ENCODE measurements at places on chromosomes 3 and 15.

DNA sequence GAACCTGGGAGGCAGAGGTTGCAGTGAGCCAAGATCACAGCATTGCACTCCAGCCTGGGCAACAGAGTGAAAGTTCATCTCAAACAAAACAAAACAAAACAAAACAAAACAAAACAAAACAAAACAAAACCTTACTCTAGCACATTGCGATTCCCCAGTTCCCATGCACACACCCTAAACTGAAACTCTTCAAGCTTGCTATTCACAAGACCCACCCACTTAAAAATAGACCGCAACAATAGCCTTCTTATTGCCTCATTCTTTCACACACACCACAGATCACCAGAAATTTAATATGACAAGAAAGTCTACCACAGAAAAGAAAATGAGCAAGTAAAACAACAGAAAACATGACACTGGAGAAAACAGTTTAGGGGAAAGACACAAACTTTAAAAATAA, 598.4 kb downstream of the FHIT start:
- no peak for DNase-seq

GRCh38 chr15:72117486-72118016, 399 bp downstream of the MYO9A start:
- DNase-seq, result peak; percentile 89

GRCh38 chr3:115563984-115564383, 59.3 kb upstream of the GAP43 start:
- DNase-seq, result no peak

GRCh38 chr15:98524838-98525660, 123.3 kb upstream of the IGF1R start:
- DNase-seq, result no peak

DNA sequence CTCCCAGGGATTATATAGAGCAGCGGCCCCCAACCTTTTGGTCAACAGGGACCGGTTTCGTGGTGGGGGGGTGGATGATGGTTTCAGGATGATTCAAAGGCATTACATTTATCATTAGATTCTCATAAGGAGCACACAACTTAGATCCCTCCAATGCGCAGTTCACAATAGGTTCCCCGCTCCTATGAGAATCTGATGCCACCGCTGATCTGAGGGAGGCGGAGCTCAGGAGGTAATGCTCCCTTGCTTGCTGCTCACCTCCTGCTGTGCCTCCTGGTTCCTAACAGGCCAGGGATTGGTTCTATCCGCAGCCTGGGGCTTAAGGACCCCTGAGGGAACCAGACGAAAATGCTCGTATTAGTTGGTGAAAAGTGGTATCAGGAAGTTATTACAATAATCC, 1.3 kb upstream of the HACD2 start:
- DNase-seq, result peak; percentile 91

- DNase-seq, result no peak
Measured at GRCh38 chr15:42508263-42508690, 12.8 kb downstream of the SNAP23 start.

GRCh38 chr3:161028555-161029153, 76.5 kb downstream of the B3GALNT1 start:
- peak; percentile 53 for DNase-seq

DNA sequence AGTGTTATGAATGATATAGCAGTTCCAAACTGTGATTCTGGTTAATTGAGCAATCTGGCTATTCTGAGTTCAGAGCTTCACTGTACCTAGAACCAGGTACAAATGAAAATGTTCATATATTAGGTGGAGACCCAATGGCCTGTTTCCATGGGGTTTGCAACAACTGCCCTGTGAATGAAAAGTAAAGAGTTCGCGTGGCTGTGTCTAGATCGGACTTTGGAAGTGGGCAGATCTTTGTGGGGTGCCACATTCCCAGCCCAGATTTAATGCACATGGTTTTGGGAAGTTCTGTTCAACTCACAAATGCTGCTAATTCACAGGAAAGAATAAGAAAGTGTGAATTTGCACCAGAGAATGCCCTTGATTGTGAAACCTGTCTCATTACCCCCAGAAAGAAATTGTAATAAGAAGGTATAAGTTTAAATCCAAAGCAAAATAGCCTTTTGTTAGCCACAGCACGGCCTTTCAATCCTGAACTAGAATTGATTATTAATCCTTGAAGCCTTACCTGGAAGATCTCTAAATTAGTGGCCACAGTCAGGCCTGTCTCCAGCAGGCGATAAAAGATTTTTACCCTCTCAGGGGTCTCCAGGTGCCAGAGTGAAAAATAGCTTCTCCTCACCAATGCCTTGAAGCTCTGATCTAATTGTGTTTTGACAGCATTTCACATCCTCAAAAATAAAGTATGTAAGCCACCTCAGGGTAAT, 22.6 kb downstream of the WHAMM start:
- DNase-seq, result no peak

- no peak for DNase-seq
Measured at GRCh38 chr3:125186261-125186787, 26.2 kb downstream of the SLC12A8 start.

DNA sequence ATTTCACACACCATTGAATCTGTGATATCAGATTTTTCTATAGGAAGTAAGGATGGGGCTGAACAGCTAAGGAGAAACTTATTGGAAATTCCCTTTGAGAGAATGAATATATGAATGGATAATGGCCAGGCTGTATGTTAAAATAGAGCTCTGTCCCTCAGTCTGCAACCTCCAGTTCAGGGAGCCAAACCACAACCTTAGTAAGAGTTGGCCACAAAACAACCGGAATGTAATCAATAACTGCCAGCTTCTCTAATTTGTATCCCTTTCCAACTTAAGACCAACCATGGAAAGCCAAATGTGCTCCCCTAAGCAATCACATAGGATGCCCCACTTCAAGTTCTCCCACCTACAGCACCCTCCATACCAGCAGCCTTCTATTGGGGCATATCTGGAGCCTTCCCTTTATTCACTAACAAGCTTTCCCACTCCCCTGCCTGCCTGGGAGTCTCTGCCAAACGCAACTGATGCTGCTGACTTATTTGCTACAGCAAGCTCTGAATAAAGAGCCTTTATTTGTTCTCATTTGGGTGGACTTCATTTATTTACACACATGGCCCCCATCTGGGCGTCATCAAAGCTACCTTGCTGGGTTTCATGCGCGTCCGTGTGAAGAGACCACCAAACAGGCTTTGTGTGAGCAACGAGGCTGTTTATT, 75.4 kb upstream of the LARS2 start:
- DNase-seq, result no peak

- DNase-seq, result no peak
Measured at GRCh38 chr3:193693774-193694173, 100.8 kb downstream of the OPA1 start.

DNA sequence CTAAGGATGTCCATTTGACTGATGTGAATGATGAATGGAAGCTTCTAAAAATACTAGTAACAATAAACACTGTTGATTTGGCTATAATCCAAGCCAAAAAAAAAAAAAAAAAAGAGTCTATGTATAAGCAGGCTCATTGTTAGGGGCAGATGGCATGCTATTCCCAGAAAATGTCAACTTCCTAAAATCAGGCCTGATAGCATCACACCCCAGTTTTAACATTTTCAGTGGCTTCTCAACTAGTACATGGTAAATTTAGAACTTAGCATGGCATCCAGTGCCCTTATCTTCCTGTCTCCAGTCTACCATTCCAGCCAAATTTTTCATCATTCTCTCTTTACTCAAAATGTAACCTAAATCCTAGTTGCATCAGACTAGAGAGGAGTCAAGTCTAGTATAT, 288.2 kb upstream of the ZNF385D start:
- no peak for DNase-seq

- DNase-seq, result no peak
Measured at GRCh38 chr3:24088782-24089181, 143.7 kb downstream of the NR1D2 start.

DNA sequence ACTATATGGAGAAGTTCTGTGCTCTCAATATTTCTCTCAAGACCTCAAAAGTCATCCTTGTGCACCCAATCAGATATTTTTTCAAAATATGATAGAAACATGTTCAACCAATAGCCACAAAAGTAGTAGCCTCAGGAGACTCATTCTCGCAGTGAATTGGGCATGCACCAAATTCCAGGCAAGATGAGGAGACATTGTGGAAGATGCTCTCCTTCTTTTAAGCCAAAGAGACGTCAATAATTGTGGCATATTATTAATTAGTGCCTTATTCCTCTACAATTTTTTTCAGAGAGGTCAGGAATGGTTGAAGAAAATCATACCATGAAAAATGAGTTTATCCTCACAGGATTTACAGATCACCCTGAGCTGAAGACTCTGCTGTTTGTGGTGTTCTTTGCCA, at the start of gene OR5K2:
TSS of gene OR5K2 (plus strand) at position 301 of the 400 bp plus-strand sequence. CDS start at position 301, 0 bp downstream.
- DNase-seq, result no peak

DNA sequence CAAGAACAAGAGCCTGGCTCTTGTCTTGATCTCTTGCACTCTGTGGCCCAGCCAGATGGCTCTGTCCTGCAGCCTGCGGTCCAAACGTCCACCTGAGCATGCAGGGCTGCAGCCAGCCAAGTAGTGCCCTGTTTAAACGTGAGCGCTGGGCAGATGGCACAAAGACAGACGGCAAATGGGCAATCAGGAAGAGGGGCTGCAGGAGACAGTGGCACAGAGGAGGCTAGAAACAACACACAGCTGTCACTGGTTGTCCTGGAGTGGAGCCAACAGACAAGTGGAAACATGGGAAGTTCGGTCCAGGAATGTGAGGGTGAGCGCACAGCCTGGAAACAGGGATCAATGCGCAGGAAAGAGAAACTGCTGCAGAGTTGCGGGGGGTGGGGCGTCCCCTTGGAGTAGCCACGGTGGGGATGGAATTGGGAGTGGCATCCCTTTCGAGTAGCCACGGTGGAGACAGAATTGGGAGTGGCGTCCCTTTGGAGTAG, 10.7 kb upstream of the ZXDC start:
- peak; percentile 73 for DNase-seq

GRCh38 chr3:145355206-145355605, 805.8 kb downstream of the PLOD2 start:
- peak; percentile 12 for DNase-seq

GRCh38 chr15:71237456-71238188, 122.4 kb downstream of the THSD4 start:
- no peak for DNase-seq

DNA sequence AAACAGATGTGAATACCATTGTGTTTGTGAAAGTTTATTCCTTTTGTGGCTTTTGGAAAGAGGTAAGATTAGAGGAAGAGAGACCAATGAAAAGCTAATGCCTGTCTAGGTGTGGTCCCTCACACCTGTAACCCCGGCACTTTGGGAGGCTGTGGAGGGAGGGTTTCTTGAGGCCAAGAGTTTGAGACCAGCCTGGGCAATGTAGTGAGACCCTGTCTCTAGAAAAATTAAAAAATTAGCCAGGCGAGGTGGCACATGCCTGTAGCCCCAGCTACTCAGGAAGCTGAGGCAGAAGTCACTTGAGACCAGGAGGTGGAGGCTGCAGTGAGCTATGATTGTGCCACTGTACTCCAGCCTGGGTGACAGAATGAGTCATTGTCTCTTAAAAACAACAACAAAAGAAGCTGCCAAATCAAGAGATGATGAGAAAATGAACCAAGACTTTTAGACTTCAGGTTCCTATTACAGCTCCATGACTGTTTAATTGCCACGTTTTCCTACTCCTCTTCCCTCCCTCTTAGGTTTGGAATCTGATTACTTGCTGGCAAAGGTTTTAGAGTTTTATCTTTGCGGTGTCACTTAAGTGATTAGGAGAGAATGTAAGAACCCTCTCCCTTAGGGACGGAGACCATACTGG, 68.7 kb downstream of the CGNL1 start:
- no peak for DNase-seq

DNA sequence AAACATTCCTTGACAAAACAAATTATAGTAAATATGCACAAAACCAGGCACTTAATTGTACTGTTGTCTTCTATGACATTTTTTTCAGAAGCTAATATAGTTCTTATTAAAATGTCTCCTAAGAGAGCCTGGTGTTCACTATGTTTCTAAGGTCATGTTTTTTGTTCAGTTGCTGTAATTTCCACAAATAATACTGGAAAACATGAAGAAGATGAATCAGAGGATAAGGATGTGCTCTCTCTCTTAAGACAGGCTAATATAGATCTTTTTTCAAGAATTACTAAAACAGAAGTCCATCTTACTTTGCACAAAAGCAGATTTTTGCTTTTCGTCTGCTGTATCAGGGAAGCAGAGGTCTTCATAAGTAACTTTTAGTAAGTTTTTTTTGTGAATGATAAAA, 823.0 kb upstream of the NECTIN3 start:
- DNase-seq, result no peak

DNA sequence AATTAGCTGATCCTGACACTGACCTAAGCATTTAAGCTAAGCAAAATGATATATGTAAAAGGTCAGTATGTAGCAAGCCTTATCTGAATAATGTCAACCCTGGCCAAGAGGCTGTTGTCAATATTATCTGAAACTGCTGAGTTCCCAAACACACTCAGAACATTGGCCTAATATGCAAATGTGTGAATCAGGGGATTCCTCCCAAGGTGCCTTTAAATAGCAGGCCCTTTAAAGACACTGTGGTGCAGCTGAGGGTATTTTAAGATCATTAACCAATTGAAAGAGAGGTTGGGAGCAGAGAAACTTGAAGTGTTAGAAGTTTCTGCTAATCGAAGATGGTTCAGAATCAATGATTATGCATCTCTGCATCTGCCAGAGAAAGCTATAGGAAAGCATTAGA, 207.0 kb downstream of the NTRK3 start:
- no peak for DNase-seq

DNA sequence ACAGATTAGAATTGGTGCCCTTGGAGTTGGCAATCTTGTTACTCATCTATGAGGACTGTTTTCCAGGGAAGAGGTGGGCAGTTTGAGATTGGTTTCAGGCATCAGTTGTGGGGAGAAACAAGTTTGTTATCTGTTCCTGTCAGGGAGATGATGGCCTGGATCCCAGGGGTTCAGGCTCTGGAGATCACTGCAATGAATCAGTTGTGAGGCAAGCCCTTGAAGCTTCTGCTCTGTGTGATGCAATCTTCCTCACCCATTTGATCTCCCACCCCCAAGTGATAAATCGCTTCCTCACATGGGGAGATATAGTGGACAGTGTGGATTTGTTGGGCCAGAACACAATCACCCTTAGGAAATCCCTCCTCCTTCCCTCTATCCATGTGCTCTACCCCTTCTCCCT, 276.6 kb upstream of the LRTM1 start:
- no peak for DNase-seq

DNA sequence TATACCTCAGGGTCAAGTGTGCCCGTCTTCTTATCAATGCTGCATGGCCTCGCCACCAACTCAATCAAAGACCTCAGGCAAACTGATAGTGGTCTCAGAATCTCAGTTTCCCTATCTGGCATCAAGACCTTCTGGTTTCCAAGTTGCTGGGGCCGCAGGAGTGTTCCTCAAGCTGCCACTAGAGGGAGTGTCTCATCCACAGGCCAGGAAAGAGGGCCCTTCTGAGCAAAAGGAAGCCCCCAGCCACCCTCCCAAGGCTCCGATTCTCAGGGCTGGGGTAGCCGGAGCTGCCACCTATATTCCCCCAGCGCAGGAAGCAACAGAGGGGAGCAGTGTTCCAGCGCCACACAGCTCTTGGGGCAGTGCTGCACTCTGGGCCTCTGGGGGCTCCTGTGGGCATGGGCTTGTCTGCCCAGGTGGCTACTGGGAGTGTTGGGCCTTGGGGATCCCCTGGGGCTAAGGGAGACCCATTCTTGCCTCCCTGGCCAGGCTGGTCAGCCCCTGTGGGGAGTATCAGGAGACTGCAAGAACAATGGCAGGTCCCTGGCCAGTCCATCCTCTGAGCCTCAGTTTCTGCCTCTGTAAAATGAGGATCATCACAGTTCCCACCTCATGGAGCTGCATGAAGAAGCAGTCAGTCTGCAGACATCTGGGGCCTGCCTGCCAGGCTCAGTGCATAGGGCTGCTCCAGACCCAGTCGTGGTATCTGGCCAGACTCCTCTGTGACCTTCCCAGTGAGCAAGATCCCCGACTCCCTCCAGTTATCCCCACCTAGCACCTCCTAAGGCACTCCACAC, 23.4 kb upstream of the SEC13 start:
- peak; percentile 27 for DNase-seq

- no peak for DNase-seq
Measured at GRCh38 chr3:97662762-97663161, 101.8 kb upstream of the ARL6 start.
